ENCODE measurements at places on chromosomes 5 and 9.

GRCh38 chr9:19130436-19130835, 3.1 kb upstream of the PLIN2 start:
- DNase-seq, result no peak

GRCh38 chr5:14870337-14871213, 1.0 kb downstream of the ANKH start:
- H3K36me3 ChIP-seq, result peaks cover 5% of the 10 kb centered on the region
- peak overlapping the region; percentile 95 for H3K4me3 ChIP-seq
- peak; percentile 23 for DNase-seq
- H3K27me3 ChIP-seq, result peaks cover 4% of the 10 kb centered on the region

- no peaks in the 10 kb centered on the region for H3K36me3 ChIP-seq
- H3K4me1 ChIP-seq, result peaks cover 5% of the 10 kb centered on the region
- H3K4me3 ChIP-seq, result peak overlapping the region; percentile 80
- H3K27ac ChIP-seq, result peak overlapping the region; percentile 79
These were observed 49.6 kb upstream of the FOXE1 start for GRCh38 chr9:97803167-97804058.

DNA sequence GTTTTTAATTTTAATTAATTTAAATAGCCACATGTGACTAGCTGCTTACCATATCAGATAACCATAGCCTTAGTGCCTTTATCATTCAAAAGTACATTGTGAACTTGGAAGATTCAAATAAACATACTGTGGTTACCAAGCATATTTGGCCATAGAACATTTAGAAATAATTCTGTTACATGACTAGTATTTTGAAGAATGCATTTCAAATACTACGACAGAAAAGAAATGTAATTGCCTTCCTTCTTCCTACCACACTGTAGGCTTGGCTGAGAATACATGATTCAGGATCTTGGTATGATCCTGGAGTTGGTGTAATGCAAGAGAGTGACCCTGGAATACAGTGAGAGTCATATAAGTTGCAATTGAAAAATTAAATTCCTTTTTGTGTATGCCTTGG, 109.7 kb upstream of the PCA3 start:
- H3K36me3 ChIP-seq, result no peaks in the 10 kb centered on the region
- H3K4me3 ChIP-seq, result peak overlapping the region; percentile 52

GRCh38 chr9:121607434-121608167, 43.8 kb upstream of the DAB2IP start:
- H3K4me3 ChIP-seq, result no peak overlapping the region
- H3K27me3 ChIP-seq, result peaks cover 19% of the 10 kb centered on the region
- no peak for DNase-seq
- no peak overlapping the region for H3K27ac ChIP-seq
- peaks cover 3% of the 10 kb centered on the region for H3K4me1 ChIP-seq

- H3K27ac ChIP-seq, result peak overlapping the region; percentile 26
- peaks cover 19% of the 10 kb centered on the region for H3K4me1 ChIP-seq
These were observed 18.2 kb downstream of the RIOK2 start for GRCh38 chr5:97164846-97165245.

DNA sequence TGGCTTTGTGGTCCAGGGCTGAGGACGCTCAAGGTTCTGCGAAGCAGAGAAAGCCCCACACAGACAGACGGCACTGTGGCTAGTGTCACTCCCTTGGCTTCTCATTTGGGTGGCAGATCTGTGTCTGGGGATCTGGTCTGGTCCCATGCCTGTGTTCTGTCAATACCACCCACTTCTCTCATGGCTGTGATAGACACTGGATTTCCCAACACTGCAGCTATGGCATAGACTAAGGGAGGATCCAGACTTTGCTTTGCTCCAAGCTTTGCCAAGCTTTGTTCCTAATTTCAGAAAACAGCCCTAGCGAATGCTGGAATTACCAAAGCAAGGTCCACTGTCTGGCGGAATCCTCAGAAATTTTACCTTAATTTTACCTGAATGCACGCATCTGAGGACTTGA, 62.1 kb downstream of the GADD45G start:
- DNase-seq, result no peak
- H3K27ac ChIP-seq, result no peak overlapping the region
- H3K4me1 ChIP-seq, result peaks cover 9% of the 10 kb centered on the region
- peaks cover 3% of the 10 kb centered on the region for H3K36me3 ChIP-seq
- H3K4me3 ChIP-seq, result no peak overlapping the region
- peaks cover 8% of the 10 kb centered on the region for H3K27me3 ChIP-seq

DNA sequence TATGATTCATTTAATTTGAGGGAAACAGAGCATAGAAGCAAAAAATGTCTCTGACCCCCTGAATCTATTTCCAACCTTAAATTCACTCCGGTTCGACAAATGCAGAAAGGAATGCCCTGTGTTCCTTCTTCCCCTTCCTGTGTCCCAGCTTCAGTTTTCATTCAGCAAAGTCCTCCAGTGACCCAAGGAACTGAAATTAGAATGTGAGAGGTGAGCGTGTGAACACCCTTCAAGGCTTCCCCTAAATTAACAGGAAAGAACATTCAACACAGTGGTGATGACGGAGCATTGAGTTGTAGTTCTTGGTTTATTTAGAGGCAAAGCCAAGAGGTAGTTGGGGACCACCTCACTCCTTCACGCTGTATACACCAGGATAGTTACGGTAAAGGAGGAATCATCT, 97.6 kb upstream of the CTSL start:
- H3K4me3 ChIP-seq, result no peak overlapping the region
- H3K4me1 ChIP-seq, result no peaks in the 10 kb centered on the region
- no peaks in the 10 kb centered on the region for H3K27me3 ChIP-seq
- no peak overlapping the region for H3K27ac ChIP-seq

GRCh38 chr5:35308421-35308820, 78.1 kb upstream of the PRLR start:
- H3K36me3 ChIP-seq, result no peaks in the 10 kb centered on the region
- H3K27ac ChIP-seq, result no peak overlapping the region
- DNase-seq, result no peak
- H3K4me1 ChIP-seq, result no peaks in the 10 kb centered on the region

DNA sequence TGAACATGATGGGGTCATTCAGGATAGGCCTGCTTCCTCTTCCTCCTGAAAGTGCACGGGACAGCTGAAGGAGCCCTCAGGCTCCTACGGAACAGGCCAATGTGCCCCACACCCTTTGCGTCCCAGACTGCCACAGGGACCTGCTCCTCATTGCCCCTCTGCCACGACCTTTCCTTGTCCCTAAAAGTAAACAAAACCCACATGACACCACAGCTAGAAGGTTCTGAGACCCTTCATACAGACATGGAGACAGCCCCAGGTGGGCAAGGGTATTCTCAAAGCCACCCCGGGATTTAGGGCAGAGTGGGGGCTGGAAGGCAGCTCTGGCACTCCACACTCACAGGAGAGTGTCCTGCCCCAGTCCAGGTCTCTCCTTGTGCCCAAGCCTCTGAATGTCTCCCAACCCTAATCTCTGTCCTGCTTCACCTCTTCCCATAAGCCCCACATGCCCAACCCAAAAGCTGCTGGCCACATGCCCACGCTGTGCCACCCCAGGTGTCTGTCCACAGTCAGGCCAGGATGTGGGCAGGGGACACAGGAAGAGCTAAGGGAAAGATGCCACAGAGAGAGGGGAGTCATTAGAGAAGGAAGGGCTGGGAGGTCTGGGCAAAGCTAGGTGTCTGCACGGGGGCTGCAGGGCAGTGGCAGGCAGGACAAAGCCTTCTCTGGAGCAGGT, 800 bp downstream of the AMBP start:
- no peak overlapping the region for H3K4me3 ChIP-seq
- no peak overlapping the region for H3K27ac ChIP-seq
- H3K27me3 ChIP-seq, result no peaks in the 10 kb centered on the region
- no peaks in the 10 kb centered on the region for H3K4me1 ChIP-seq
- no peaks in the 10 kb centered on the region for H3K36me3 ChIP-seq

DNA sequence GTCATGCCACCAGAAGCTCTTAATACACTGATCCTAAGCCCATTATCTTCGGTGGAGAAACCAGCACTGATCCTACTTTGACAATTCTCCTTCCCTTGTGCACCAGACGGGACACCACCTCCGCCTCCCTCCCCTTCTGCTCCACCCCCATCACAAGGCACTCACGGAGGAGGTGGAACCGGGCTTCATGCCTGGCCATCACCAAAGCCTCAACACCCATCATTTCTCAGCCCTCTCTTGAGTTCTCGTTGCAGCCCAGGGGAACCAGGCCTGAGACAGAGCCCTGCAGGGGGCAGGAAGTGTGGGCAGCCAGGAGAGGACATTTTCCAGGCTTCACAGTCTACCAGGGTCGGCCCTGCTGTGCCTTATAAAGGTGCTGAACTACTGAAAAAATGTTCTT, 160.5 kb downstream of the GOLPH3 start:
- H3K4me1 ChIP-seq, result peaks cover 14% of the 10 kb centered on the region
- no peak overlapping the region for H3K4me3 ChIP-seq
- peaks cover 6% of the 10 kb centered on the region for H3K27me3 ChIP-seq
- DNase-seq, result no peak
- H3K36me3 ChIP-seq, result no peaks in the 10 kb centered on the region
- no peak overlapping the region for H3K27ac ChIP-seq

DNA sequence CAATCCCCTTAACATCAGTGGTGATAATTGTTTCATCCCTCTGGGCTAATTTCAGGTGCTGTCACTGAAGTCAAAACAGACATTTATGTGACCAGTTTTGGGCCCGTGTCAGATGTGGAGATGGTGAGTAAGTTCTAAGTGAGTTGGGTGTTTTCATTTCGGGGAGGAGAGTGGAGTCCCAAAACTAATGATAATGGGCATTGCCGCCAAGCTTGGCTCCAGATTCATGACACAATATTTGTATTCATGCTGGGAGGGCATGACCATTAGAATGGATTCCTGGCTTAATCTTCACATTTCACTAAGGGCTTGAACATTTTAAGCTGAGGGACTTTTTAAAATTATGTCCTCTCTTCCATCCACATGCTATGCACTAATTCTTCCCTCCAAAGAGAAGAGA, 1.4 kb downstream of the GABRA6 start:
- H3K27me3 ChIP-seq, result no peaks in the 10 kb centered on the region
- no peak overlapping the region for H3K4me3 ChIP-seq
- no peaks in the 10 kb centered on the region for H3K4me1 ChIP-seq
- H3K36me3 ChIP-seq, result no peaks in the 10 kb centered on the region
- DNase-seq, result no peak
- H3K27ac ChIP-seq, result no peak overlapping the region

DNA sequence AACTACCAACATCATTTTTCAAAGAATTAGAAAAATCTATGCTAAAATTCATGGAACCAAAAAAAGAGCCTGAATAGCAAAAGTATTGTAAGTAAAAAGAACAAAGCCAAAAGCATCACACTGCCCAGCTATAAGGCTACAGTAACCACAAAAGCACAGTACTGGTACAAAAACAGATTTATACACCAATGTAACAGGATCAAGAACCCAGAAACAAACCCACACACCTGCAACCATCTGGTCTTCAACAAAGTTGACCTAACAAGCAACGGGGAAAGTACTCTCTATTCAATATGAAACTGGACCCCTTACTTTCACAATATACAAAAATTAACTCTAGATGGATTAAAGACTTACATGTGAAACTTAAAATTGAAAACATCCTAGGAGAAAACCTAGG, 94.2 kb upstream of the TARS1 start:
- no peaks in the 10 kb centered on the region for H3K27me3 ChIP-seq
- no peak for DNase-seq
- H3K4me3 ChIP-seq, result no peak overlapping the region
- no peaks in the 10 kb centered on the region for H3K4me1 ChIP-seq

- H3K4me3 ChIP-seq, result no peak overlapping the region
- no peak for DNase-seq
- H3K36me3 ChIP-seq, result no peaks in the 10 kb centered on the region
- H3K27ac ChIP-seq, result no peak overlapping the region
- no peaks in the 10 kb centered on the region for H3K27me3 ChIP-seq
- no peaks in the 10 kb centered on the region for H3K4me1 ChIP-seq
These were observed 968.1 kb upstream of the CDH18 start for GRCh38 chr5:20956134-20956533.

DNA sequence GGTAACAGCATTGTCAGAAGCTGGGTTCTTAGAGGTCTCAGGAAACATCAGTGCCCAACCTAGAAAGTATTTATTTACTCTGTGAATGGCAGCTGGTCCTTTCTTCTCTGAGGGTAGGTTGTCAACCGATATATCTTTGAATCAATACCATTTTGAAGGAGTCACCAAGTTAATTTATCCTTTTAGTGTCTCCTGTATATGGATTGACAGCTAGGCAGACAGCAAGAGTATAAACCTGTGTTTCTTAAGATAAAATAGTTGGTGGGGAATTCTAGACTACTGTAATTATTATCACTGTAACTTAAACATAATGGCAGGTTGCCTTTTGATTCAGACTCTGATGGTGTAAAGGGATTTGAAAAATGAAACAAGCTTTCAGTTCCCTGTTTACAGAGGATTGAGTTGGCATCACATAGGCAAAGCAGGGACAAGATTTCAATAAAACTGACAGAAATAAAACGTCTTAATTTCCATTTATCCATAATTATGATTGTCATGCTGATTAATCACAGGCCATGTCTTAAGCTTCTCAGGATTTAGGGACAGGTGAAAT, 190.8 kb upstream of the HAPLN1 start:
- H3K36me3 ChIP-seq, result no peaks in the 10 kb centered on the region
- H3K27ac ChIP-seq, result no peak overlapping the region
- no peak overlapping the region for H3K4me3 ChIP-seq
- H3K4me1 ChIP-seq, result no peaks in the 10 kb centered on the region
- no peaks in the 10 kb centered on the region for H3K27me3 ChIP-seq
- DNase-seq, result no peak

DNA sequence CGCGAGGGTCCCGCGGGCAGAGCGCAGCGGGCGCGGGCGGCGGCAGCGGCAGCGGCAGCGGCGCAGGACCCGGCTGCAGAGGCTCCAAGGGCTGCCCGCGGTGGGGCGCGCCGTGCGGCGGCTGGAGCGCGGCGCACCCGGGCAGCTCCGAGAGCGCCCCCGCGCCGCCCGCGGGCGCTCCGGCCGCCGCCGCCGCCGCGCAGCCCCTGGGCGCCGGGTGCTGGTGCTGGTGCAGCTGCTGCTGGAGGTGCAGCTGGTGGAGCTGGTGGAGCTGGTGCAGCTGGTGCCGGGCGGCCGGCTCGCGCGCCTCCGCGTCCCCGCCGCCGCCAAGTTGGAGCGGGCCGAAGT, 644 bp downstream of the IER5L start:
- peak overlapping the region; percentile 91 for H3K4me3 ChIP-seq
- H3K27ac ChIP-seq, result no peak overlapping the region
- peaks cover 10% of the 10 kb centered on the region for H3K4me1 ChIP-seq
- no peak for DNase-seq
- H3K36me3 ChIP-seq, result no peaks in the 10 kb centered on the region

Data from T-helper 2 cell treated with Interferon-gamma antibody and Interleukin-4, amounts not matched to agents 5 μg/mL and 100 μg/mL, for 36 hours (primary cell).